ENCODE measurements at places on chromosomes 6 and 20.
A peak's percentile ranks its signal among the peaks of the same experiment; 100 is the strongest.

DNA sequence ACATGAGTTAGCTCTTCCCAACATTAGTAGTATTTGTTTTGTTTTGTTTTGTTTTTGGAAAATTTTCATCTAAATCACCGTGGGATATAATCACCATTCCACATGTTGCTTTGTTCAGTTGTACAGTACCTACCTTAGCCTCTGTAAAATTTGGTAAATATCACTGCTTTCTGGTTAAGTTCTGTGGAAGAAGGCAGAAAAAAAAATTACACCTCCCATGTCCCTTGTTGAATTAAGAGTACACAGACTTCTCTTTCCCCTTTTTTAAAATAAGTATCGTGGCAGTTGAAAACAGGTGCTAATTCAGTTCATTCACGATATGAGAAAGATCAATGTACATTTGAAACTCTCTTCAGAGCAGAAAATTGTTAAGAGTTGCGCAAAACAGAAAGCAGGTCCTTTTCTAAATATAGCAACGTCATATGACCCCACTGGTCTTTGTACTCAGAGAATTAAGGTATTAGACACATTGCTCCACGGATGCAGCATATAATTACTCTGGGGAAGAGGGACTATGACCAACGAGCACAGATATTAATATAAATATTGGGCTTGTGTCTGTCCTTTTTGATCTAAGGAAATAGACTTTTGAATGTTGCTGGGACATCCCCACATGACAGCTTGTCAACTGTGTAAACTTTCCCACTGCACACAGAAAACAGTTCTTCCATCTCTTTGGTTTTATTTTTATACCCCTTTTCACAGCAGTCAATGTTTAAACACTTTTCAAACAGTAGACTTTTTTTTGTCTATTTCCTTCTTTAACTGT, 58.6 kb upstream of the ZNF217 start:
- DNase-seq = no peak

- DNase-seq = no peak
These were observed 20.3 kb downstream of the SSR1 start for GRCh38 chr6:7292596-7293255.

- no peak for DNase-seq
These were observed 231.4 kb downstream of the FOXC1 start for GRCh38 chr6:1841136-1841535.

GRCh38 chr6:121383478-121383877, 49.2 kb upstream of the TBC1D32 start:
- DNase-seq = no peak

DNA sequence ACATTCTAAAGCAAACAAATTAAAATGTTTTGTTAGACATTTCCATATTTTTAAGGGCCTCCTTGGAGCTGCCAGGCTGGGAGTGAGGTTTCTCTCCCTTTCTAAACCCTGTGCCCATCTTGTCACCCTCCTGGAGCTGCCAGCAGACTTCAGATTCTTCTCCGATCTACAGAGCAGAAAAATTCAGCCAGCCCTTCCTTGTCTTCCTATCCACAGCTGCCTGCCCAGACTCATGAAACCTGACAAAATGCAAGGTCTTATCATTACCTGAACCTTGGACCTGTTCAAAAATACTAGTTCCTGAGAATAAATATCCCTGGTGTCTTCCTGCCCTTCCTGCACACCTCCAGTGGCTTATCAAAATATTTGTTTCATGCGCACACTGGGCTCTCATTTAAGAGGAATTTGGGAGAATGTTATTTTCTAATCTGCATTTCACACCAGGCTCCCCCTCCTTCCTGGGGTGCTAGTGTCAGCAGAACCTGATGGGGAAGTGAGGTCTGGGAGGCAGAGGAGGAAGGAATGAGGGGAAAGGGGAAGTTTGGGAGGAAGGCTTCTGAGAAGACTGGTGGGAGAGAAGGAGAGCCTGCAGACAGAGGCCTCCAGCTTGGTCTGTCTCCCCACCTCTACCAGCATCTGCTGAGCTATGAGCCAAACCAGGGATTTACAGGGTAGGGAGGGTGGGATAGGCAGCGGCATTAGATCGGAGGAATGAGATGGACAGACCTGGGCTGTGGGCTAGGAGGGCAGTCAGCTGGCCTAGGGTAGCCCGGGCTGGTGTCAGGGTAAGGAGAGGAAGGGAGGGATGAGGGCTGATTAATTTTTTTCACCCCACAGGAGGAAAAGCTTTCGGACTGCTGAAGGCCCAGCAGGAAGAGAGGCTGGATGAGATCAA, at the start of gene AIF1:
Gene AIF1 (plus strand): TSS at position 551 of the 895 bp plus-strand sequence. CDS start 96 bp downstream, at position 647.
- no peak for DNase-seq

DNA sequence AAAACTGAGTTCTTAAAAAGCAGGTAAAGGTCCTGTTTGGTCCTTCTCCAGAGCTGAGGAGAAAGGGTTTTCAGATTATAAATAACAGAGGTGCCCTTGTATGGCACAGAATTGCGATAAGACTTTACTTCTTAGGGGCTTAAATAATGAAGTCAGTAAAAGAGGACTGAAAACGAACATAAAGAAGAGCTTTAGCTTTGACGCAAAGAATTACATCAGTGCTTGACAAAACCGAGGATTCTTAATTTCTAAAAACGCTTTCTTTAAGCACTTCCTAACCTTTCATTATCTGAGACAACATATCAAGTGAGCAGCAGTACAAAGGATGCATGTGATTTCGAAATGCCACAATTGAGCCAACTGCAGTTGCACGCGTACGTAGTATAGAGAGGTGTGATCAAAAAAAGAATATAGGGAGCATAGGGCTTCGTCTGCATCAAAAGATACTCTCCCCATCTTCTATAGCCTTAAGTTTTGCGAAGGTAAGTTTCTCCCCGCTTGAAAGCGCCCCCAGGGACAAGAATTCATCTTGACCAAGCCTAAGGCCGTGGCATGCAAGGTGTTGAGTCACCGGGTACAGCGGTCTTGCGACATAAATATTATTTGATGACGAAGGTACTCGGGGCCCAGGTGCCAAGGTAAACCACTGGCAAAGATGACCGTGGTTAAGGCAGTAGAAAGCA, 778 bp upstream of the LOC128125822 start:
- no peak for DNase-seq

GRCh38 chr6:152301765-152302568, 335.2 kb downstream of the SYNE1 start:
- peak; percentile 90 for DNase-seq

GRCh38 chr20:25017257-25017803, 24.8 kb upstream of the APMAP start:
- DNase-seq = no peak

- DNase-seq = no peak
These were observed 1.1 kb upstream of the GRM1 start for GRCh38 chr6:146027586-146028251.

Data from foreskin melanocyte (primary cell).